ENCODE measurements at places on chromosomes 6 and 20. TPM values are rescaled to one million over a fixed set of nuclear protein-coding genes. Genes with fewer than 3 reads are reported as not detected.

- no peaks in the 10 kb centered on the region for H3K4me1 ChIP-seq
- DNase-seq: no peak
- no peak overlapping the region for H3K4me3 ChIP-seq
- H3K27me3 ChIP-seq: no peaks in the 10 kb centered on the region
Observed at GRCh38 chr6:40543146-40543545, 44.0 kb downstream of the LRFN2 start.

GRCh38 chr6:143238306-143238705 lies 177.6 kb downstream of the AIG1 start:
- H3K27ac ChIP-seq: no peak overlapping the region
- no peak for DNase-seq
- no peaks in the 10 kb centered on the region for H3K36me3 ChIP-seq

DNA sequence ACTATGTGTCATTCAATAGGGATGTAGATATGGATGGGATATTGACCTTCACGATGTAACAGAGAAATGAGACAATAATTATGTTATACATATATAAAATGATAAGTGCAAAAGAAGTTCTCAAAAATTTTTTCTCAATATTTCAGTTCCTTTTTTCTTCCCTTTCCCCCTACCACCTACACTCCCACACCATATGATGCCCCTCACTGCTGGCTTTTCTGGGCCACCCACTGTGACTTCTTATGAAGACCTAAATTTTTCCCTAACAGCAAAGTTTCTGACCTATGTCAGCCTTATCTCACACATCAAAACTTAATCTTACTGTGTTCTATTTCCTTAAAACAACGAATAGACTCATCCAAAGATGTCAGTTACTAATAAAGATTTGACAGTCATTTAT lies 89.9 kb upstream of the MYLIP start:
- no peak overlapping the region for H3K27ac ChIP-seq
- H3K4me1 ChIP-seq: no peaks in the 10 kb centered on the region
- no peaks in the 10 kb centered on the region for H3K36me3 ChIP-seq
- H3K4me3 ChIP-seq: no peak overlapping the region
- no peaks in the 10 kb centered on the region for H3K27me3 ChIP-seq

DNA sequence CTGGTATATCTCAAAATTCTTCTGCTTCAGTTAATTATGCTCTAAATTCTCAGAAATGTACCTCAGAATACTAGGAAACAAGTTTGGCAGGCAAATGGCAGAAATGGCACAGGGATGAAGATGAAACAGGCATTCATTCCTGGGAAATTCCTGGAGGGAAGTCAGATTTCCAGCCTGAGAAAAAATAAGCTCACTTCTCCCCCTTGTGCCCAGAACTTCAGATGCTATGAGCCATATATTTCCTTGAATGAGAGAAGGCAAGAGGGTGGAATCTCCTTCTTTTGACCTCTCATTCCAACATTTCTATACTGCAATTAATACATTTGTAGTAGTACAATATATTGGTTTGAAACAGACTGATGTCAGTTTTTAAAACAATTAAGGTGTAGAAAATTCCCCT lies 22.8 kb downstream of the RGS17 start:
- H3K36me3 ChIP-seq: no peaks in the 10 kb centered on the region
- H3K27ac ChIP-seq: no peak overlapping the region
- DNase-seq: no peak
- no peaks in the 10 kb centered on the region for H3K4me1 ChIP-seq
- no peaks in the 10 kb centered on the region for H3K27me3 ChIP-seq

GRCh38 chr6:106273087-106273486 lies 52.5 kb downstream of the ATG5 start:
- H3K27ac ChIP-seq: no peak overlapping the region
- H3K36me3 ChIP-seq: no peaks in the 10 kb centered on the region
- no peak overlapping the region for H3K4me3 ChIP-seq
- no peaks in the 10 kb centered on the region for H3K4me1 ChIP-seq

DNA sequence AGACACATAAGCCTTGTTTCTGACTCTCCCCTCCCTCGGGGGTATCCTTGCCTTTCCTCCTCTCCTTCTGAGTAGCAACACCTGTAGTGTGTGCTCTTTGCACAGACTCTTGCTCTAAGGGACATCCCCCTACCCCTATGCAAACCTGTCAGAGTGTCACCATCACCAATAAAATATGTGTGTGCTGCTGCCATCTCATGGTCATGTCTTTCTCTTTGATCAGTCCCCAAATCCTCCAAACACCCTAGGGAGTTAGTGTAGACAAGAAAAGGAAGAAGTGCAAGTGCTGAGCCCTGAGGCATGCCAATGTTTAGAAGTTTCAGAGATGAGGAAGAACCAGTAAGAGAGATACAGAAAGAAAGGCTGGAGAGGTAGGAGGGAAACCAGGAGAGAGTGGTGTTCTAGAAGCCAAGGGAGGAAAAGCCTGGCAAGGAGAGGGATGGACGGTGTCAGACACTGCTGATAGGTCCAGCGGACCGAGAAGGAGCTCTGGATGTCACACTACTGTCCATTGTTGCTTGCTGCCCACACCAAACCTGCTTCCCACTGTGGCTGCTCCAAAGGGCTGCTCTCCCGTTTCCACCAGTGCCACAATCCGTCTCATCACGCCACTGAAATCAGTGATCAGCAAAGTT lies 16.4 kb downstream of the TRMT6 start:
- H3K27me3 ChIP-seq: no peaks in the 10 kb centered on the region
- no peak overlapping the region for H3K4me3 ChIP-seq
- H3K4me1 ChIP-seq: no peaks in the 10 kb centered on the region

DNA sequence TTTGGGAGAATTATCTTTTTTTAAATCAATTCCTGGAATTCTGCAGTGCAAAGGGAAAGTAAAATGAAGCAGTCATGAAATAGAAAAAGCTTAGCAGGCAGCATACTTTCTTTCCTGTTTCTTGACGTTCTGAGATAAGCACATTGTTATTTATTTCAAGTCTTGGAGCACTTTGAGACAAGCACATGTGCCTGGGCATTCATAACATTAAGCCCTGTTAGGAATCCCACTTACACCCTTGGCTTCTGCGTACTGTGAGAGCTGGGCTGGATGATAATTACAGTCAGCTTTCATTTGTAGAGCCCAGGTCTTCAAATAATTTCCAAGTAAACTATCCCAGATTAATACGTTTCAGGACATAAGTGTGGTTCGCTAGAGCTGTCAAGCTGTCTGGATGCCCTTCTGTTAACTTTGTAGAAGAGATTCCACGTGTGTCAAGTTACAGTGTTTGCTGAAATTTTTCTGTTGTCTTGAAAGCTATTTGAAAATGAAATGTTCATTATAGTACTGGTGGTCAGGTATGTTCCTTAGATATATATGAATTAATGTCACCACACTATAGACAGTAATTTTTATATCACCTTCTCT lies 8.9 kb downstream of the FARS2 start:
- no peak overlapping the region for H3K4me3 ChIP-seq
- H3K27ac ChIP-seq: no peak overlapping the region
- no peaks in the 10 kb centered on the region for H3K4me1 ChIP-seq
- H3K36me3 ChIP-seq: no peaks in the 10 kb centered on the region
- no peak for DNase-seq

DNA sequence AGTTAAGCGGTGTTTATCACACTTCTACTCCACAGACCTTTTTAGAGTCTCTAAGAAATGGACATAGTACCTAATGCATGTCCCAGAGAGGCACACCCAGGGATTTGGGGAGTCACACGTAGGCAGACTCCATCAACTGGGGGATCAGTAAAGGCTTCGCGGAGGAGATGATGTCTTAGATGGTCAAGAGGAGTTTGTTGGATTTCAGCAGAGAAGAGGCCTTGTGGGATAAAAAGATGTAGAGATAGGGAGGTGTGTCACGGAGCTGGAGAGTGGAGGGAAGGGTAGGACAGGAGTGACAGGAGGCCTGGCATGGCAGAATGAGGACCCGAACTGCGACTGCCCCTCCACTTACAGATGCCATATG lies 9.1 kb downstream of the DYNLRB1 start:
- H3K27me3 ChIP-seq: no peaks in the 10 kb centered on the region
- no peaks in the 10 kb centered on the region for H3K36me3 ChIP-seq
- H3K4me3 ChIP-seq: no peak overlapping the region
- H3K4me1 ChIP-seq: peaks cover 13% of the 10 kb centered on the region

DNA sequence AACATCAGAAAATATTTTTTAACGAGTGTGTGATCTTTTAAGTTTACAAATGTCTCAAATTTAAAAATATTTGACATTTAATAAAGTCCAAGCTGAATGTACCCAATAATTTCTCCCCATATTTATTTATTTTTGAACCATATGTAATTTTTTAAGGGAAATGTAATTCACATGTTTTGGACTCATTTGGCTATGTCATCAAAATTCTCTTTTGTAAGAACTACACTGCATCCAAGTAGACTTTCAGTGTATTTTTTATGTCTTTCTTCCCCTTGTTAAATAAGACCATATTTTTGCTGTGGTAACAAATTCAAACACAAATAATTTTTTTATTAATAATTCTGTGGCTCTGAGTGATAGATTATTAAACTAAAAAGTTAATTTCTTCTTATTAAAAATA lies 365.2 kb downstream of the CD109 start:
- H3K27me3 ChIP-seq: no peaks in the 10 kb centered on the region
- DNase-seq: no peak
- H3K4me1 ChIP-seq: no peaks in the 10 kb centered on the region
- H3K36me3 ChIP-seq: peaks cover 4% of the 10 kb centered on the region
- no peak overlapping the region for H3K4me3 ChIP-seq

- no peak overlapping the region for H3K27ac ChIP-seq
- H3K4me1 ChIP-seq: peaks cover 10% of the 10 kb centered on the region
- no peak for DNase-seq
- no peaks in the 10 kb centered on the region for H3K36me3 ChIP-seq
Observed at GRCh38 chr20:63497946-63498935, 642 bp downstream of the EEF1A2 start.

- DNase-seq: no peak
- no peaks in the 10 kb centered on the region for H3K36me3 ChIP-seq
- no peaks in the 10 kb centered on the region for H3K4me1 ChIP-seq
Observed at GRCh38 chr6:135230711-135231468, 49.8 kb downstream of the MYB start.

GRCh38 chr6:82015526-82015925 lies 232.0 kb downstream of the IBTK start:
- peak overlapping the region; percentile 66 for H3K27ac ChIP-seq
- no peaks in the 10 kb centered on the region for H3K36me3 ChIP-seq
- peaks cover 14% of the 10 kb centered on the region for H3K4me1 ChIP-seq
- H3K4me3 ChIP-seq: no peak overlapping the region
- DNase-seq: no peak

- no peaks in the 10 kb centered on the region for H3K36me3 ChIP-seq
- H3K4me1 ChIP-seq: no peaks in the 10 kb centered on the region
- DNase-seq: no peak
- H3K27me3 ChIP-seq: no peaks in the 10 kb centered on the region
Observed at GRCh38 chr6:156395276-156395675, 381.9 kb upstream of the ARID1B start.

DNA sequence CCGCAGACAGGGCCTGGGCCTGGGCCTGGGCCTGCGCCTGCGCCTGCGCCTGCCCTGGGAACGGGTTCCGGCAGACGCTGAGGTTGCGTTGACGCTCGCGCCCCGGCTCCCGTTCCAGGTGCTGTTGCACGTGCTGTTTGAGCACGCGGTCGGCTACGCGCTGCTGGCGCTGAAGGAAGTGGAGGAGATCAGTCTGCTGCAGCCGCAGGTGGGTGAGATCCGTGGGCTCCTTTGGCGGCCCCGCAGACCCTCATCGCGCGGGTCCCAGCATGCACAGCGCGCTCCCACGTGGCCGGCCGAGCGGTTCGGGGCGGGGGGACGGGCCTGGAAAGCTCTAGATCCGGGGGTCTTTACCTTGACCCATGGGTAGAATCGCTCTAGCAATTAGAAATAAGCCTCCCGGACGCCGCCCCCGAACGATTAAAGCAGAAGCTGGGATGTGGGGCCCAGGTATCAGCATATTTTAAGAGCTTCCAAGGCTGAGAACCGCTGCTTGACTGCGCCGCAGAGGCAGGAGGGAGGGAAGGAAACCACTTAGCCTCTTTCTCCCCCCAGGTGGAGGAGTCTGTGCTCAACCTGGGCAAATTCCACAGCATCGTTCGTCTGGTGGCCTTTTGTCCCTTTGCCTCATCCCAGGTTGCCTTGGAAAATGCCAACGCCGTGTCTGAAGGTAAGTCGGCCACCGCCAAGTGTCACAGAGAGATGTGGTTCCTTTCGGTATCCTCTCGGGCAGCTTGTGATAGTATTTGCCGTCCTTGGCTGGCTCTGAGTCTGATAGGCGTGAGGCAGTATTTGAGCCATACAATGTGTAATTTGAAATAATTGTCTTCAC lies 508 bp downstream of the NOP56 start:
- DNase-seq: peak; percentile 39
- H3K27me3 ChIP-seq: no peaks in the 10 kb centered on the region
- no peaks in the 10 kb centered on the region for H3K36me3 ChIP-seq
- H3K4me1 ChIP-seq: peaks cover 10% of the 10 kb centered on the region
- H3K4me3 ChIP-seq: peak overlapping the region; percentile 72
- H3K27ac ChIP-seq: peak overlapping the region; percentile 79

DNA sequence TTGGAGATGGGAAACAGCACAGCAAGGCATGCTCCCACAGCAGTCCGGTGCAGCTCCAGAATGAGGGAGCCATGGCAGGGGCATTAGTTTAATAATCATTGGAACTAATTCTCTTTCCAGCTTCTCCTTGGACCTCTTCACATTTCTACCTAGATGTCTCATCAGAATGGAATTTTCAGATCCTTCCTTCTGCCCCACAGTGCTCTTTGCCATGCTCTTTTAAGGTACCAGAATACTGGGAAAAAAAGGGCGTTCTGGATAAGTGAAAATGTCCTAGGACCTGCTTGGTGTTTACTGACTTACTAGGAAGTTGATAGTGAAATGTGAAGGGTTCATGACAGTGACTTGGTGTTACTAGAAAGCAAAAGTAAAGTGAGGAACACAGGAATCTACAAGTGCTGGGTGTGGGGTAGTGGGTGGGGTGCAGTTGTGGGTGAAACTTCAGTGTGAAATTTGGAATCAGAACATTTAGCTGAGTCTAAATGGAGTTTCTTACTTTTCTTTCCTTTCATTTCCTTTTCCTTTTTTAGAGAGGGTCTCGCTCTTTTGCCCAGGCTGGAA lies 207.1 kb downstream of the ARID1B start:
- DNase-seq: no peak
- no peaks in the 10 kb centered on the region for H3K27me3 ChIP-seq

GRCh38 chr6:68031054-68031453 lies 604.0 kb upstream of the ADGRB3 start:
- no peak overlapping the region for H3K4me3 ChIP-seq
- H3K36me3 ChIP-seq: no peaks in the 10 kb centered on the region
- H3K27me3 ChIP-seq: no peaks in the 10 kb centered on the region
- DNase-seq: no peak
- H3K27ac ChIP-seq: no peak overlapping the region

- no peak for DNase-seq
- no peak overlapping the region for H3K4me3 ChIP-seq
- no peaks in the 10 kb centered on the region for H3K36me3 ChIP-seq
- H3K27ac ChIP-seq: no peak overlapping the region
Observed at GRCh38 chr6:134138226-134138975, 86.0 kb upstream of the SLC2A12 start.

GRCh38 chr6:89615882-89616281 lies 22.7 kb downstream of the LYRM2 start:
- no peak overlapping the region for H3K27ac ChIP-seq
- no peaks in the 10 kb centered on the region for H3K4me1 ChIP-seq
- no peak for DNase-seq
- H3K36me3 ChIP-seq: no peaks in the 10 kb centered on the region
- no peak overlapping the region for H3K4me3 ChIP-seq

KIF25 gene
- not detected for total RNA-seq

DLK2 gene
- 3.3 TPM for total RNA-seq

SLC22A16 gene
- 10.8 TPM for total RNA-seq

CYP21A2 gene
- total RNA-seq: not detected

SMLR1 gene
- not detected for total RNA-seq

FAM217A gene
- total RNA-seq: not detected

HUS1B gene
- total RNA-seq: 1.5 TPM

C2 gene
- total RNA-seq: 4.7 TPM
